ENCODE measurements at places on chromosomes 6 and 20.
A peak's percentile ranks its signal among the peaks of the same experiment; 100 is the strongest.

DNA sequence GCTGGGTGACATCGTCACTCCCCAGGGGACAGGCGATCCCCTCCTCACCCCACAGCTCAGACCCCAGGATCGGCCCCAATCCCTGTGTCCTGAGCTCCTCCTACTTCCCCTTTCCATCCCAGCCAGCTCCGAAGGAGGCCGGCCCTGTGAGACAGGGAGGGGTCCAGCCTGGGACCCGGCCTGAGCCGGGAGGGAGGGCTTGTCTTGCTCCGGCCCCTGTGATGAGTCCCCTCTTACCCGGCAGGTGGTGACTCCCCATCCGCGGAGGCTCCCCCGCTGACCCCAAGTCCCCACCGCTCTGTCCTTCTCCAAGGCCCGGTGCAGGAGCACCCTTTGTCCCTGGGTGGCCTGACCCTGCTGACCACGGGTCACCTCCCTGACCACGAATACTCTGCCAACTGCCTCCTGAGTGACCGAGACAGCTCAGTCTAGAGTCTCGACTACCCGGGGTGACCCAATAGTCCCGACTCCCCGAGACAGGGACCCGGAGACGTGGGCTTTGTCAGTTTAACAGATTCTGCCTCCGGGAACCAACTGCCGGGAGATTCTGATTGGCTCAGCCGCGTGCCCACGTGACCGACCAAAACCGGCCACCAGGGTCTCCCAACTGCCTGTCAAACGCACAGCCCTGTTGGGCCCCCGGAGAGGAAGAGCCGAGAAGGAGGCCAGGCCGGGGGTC is 187.4 kb upstream of the PROKR2 start:
- peak; percentile 9 for DNase-seq

DNA sequence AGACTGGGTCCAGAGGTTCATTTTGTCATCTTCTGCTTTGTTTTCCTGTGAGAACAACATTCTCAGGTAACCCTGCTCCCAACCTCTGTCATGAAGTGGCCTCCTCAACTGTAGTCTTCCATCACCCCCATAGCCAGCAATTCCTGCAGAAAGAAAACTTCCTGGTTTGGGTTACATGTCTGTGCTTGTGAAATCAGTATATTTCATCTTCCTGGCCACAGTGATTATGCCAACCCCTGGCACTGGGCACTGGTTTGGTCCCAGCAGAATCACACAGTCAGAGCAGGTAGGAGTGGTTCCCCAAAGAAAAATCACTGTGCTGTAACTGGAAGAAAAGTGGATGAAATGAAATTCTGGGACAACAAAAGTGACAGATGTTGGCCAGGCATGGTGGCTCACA is 52.5 kb downstream of the CRYBG1 start:
- DNase-seq = no peak

DNA sequence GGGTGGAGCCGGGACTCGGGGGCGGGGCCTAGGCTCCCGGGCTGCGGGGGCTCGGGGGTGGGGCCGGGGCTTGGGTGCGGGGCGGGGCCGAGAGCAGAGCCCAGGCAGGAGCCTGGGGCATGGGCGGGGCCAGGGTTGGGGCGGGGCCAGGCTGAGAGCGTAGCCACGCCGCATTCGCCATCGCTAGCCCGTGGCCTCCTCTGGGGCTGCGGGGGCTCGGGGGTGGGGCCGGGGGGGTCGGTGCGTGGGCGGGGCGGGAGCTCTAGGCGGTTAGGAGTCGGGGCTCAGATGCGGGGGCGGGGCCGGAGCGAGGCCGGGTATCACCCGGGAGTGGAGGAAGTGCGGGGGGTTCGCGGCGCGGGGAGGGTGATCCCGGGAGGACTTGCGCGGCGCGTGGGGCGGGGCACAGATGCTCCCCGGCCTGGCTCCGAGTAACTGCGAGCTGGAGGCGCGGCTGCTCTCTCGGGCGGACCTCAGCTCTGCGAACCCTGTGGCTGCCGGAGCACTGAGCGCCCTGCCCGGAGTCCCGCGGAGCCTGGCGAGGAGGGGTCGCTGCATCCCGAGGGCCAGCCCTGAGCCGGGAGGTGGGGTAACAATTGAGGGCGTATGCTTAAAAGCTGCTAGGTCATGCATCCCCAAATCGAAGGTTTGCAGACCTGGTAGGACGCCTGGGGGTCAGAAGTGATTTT is 434 bp upstream of the ECI2 start:
- DNase-seq = peak; percentile 96

DNA sequence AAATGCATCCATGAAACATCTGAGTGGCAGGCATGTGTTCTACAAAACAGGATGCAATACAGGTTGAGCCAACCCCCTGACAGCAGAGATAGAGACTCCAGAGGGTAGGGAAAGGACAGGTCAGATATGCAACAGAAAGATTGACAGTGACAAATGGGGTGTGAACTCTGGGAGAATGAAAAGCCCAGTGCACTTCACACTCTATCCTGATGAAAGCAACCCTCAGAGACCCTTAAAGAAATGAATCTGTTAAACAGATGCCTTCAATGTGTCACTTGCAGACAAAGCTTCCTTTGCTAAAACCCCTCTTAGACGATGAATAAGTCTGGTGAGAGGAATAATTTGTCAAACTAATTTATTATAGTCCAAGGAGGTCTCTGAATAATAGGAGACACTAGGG is 89.9 kb downstream of the RFPL4B start:
- no peak for DNase-seq

DNA sequence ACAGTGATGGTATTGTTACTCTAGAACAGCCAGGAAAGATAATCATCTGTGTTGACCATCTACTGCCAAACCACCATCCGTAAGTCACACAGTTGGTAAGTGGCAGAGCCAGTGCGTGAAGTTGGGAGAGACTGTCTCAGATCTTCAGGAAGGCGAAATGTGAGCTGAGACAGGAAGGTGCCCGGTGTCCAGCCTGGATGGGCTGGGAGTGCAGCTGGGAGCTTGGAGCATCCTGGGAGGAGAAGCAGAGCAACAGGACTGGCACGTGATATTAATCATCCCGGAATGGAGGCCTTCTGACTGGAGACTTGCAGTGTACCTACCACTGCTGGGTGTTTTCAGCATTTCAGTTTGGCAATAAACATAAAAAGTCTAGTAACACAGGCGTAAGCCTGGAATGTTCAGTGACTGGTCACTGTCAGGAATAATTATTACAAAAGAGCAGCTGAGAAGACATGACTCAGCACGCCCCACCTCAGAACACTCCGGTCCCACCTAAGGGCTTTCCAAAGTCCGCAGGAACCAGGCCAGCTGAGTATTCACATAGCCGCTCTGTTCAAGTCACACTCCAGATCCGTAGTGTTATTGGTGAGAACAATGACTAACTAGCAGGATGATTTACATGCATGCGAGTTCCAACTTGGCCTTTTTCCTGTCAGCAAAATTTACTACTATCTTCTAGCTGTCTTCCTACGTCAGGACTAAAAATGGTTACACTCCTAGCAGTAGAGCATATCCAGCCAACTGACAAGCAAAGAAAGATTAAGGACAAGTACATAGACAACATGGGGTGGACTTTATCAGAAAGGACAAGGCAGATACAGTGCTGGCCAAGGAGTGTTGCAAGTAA is 45.1 kb upstream of the PNRC1 start:
- DNase-seq = no peak
